ENCODE measurements at places on chromosomes 11 and 22.

DNA sequence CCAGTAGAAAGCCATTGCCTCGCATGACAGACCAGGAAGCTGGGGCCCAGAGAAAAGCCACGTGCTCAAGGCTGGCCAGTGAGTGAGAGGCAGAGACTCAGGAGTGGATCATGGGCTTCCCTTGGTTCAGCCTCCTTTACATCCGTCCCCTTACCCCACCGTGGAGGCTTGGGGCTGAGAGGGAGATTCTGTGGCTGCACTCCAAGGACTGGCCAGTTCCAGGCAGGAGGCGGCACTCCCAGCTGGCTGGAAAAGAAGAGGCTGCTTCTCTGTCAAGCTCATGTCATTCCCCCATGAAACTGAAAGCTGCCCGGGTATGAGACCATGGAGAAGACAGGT lies 6.6 kb upstream of the ASCL2 start:
- no peak for DNase-seq

DNA sequence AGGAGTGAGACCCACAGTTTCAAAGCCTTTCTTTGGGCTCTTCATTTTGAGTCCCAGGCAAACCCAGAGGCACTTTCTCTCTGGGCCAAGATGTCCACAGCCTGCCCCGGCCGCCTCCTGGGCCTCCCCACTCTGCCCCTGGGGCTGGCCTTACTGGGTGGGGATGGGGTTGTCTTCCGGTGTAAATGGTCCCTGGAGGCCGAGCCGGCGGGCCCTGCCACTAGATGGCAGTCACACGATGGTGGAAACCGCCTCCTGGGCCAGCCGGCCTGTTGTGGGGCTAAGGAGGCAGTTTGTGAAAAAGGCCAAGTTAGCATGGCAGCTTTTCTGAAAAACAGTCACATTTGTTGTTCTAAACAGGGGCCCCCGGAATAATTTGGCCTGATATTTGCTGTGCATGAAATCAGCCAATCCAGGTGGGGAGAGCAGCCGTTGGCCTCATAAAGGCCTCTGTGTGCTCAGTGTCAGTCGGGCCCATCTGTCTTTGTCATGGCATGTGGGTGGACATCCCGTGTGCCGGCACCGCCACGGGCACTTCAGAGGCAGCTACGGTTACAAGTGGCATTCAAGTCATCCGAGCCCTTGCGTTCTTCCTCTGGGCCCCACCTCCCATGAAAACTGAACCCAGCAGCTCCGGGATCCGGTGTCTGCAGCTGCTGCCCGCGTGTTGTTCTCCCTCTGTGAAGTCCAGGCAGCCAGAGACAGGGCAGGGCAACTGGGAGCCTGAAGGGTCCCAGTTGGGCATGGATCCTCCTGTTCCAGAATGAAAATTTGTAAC lies 6.5 kb downstream of the MRPL23 start:
- no peak for DNase-seq

DNA sequence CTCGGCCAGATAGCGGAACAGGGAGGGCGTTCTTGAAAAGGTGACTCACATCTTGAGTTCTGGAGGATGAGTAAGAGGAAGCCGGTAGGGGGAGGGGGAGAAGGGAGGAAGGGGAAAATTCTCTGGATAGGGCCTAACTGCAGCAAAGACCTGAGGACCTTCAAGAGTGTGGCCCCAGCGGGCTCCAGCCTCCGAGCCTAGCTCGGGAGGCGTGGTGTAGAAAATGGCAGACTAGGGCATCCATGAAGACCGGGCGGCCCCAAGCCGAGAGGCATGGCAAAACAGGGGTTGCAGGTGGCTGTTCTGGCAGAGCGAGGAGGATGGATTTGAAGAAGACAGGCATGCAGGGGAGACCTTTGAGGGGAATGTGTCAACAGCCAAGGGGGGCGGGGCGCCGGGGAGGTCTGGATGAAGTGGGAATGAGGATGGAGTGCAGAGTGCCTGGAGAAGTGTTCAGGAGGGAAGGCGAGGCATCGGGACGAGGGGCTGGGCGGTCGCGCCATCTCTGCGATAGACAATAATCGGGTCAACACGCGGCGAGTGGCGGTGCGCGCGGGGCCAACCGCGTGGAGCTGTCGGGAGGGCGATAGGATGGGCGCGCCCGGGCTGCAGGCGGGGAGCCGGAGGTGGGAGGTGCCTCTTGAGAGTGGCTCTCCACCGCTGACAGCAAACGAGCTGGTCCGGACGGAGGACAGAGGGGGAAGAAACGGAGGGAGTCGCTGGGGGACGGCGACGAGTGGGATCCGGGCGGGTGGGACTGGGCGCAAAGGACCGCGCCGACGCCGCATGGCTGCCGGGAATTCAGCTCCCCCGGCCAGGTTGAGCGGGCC lies 40.0 kb upstream of the CREB3L1 start:
- DNase-seq = peak; percentile 66

DNA sequence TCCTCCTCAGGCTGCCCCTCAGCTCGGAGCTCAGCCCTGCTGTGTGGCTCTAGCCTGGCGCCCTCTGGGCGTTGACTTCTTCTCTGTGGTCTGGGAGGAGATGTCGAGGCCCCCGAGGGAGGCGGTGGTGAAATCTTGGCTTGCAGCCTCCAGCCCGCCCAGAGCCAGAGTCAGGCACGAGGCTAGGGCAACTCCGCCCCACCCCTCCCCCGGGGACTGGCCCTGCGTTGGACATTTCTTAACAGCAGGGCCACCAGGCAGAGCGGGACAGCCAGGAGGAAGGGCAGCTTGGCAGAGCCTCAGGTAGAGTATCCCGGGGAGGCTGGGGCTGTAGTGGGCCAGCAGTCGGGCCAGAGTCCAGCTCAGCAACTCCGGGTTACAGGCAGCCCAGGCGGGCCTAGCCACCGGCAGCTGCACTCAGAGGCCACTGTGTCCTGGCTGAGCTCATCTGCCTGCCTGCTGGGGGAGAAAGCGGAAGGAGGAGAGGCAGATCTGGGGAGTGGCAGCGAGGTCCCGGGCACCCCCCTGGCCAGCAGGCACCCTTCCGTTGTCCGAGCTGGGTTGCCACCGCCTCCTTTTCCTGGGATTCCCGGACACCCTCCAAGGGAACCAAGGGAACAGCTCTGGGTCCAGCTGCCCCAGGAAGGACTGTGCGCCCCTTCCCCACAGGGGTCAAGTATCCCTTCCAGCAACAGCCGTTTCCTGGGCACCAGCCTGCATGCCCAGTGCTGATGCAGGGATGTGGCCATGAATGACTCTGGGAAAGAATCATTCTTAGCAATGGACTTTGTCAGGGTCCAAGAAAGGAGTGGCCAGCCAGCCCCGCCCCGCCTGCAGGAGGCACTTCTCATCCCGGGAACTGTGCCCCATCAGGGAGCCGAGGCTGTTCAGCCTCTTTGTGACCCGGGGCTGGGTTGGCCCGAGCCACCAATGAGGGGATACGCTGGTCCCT lies at the start of gene ALDH3B1:
Gene ALDH3B1, plus strand, starts transcription at position 238 of the 952 bp plus-strand sequence. CDS start 4,971 bp downstream, outside the sequence.
- peak; percentile 74 for DNase-seq

- no peak for DNase-seq
Observed at GRCh38 chr22:17493419-17493981, 69.8 kb upstream of the SLC25A18 start.

GRCh38 chr11:66100272-66101065 lies 30.4 kb downstream of the PACS1 start:
- DNase-seq = peak; percentile 52

DNA sequence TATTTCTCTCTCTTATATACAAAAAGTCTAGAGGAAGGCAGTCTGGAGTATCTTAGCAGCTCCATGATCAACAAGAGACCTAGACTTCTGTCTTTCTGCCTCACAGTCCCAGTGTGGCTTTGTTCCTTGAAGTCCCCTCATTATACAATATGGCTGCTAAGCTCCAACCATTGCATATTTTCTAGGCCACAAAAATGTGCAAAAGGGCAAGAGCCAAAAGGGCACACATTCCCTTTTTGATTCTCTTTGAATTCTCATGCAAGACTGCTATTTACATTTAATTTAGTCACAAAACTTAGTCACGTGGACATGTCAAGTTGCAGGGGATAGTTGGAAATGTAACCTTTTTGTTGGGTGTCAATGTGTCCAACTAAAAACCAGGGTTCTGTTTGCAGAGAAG lies 64.2 kb upstream of the OLFML1 start:
- no peak for DNase-seq

DNA sequence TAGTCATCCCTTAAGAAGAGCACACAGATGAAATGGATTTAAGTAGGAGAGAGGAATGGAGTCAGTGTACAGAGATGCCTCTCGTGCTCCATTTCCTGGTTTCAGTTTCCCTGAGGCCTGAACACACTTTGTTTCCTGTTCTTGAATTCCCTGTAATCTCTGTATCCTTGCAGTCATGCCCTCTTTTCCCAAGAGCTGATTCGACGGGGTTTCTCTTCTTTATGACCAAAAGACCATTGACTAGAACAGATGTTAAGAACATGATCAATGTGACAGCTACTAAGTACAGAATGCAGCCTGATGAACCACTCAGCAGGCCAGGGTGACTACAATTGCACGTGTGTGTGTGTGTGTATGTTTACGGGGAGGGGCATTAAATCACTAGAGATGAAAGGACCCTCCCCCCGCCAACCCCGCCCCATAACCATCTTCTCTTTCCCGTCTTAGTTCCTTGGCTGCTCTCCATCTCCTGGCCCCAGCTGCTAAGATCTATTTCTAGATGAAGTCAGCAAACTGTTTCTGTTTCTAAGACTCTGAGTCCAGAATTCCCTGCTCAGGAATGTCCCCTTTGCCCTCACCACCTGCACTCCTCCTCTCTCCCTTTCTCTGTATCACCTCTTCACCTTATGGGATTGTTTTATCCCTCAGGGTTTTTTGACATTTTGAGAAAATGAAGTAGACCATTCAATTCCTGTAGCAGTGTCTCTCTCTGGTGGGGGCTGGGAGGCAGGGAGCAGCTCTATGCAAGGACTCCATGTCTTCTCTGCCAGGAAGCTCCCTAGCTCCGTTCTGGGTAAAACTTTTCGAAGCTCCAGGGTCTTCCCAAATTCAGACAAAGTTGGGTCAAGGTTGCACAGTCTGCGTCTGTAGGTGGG lies 26.0 kb downstream of the SLC22A6 start:
- DNase-seq = no peak

- DNase-seq = no peak
Observed at GRCh38 chr11:39345834-39346442, 2113.5 kb downstream of the LRRC4C start.

GRCh38 chr11:9573775-9574621 lies 528 bp downstream of the WEE1 start:
- DNase-seq = no peak

DNA sequence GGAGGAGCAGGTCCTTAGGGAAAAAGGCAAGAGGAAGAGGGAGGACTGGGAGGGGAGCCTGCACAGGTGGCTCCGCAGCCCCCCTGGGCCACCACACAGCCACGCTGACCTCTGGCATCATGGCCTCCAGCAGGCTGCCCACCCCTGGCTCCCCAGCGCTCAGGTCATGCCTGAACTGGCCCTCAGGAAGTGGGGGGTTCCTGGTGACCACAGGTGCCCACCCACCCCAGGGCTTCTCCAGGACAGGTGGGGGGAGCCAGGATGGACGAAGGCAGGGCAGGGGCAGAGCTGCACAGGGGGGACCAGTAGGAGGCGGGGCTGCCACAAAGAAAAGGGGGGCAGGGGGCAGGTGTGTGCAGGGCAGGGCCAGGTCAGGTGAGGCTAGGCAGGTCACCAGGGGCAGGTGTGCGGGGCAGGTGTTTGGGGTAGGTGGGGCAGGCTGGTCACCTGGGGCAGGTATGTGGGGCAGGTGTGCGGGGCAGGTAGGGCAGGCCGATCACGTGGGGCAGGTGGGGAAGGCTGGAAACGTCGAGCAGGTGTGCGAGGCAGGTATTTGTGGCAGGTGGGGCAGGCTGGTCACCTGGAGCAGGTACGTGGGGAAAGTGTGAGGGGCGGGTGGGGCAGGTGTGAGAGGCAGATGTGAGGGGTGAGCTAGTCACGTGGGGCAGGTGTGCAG lies 997 bp downstream of the DEAF1 start:
- DNase-seq = no peak

DNA sequence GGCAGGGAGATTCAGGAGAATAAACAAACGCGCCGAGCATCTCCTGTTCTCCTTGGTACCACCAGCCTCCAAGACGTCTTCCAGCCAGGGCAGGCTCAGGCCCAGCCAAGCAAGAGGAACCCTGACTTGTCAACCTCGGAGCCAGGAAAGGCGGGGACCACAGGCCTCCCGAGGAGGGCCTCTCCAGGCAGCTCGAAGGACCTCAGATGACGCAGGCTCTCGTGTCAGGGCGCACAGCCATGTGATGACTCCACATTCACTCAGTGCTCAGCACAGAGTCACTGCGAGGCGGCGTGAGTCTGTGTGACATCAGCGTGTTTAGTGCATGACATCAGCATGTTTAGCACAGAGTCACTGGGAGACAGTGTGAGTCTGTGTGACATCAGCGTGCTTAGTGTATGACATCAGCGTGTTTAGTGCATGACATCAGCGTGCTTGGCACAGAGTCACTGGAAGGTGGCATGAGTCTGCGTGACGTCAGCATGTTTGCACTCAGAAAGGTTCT lies 241.4 kb downstream of the BRD1 start:
- DNase-seq = no peak

GRCh38 chr11:69584160-69584559 lies 56.8 kb upstream of the CCND1 start:
- no peak for DNase-seq

- DNase-seq = no peak
Observed at GRCh38 chr11:66967670-66968425, 7.3 kb upstream of the C11orf86 start.

DNA sequence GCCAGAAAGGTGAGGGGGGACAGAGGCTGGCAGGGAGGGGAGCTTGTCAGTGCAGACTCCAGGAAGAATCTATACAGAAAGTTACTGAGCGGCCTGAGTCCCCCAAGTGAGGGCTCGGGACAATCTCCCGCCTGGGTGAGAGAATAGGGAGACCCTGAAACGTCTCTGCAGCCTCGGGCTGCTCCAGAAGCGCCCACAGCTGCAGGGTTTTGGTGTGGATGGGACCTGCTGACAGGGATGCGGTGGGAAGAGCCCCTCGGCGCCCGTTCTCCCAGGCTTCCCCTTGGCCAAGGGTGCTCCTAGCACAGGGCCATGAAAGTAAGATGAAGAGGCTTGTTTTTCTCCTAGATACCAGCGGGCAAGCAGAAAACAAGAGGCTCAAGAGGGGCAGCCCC lies 743 bp upstream of the RCE1 start:
- DNase-seq = no peak

DNA sequence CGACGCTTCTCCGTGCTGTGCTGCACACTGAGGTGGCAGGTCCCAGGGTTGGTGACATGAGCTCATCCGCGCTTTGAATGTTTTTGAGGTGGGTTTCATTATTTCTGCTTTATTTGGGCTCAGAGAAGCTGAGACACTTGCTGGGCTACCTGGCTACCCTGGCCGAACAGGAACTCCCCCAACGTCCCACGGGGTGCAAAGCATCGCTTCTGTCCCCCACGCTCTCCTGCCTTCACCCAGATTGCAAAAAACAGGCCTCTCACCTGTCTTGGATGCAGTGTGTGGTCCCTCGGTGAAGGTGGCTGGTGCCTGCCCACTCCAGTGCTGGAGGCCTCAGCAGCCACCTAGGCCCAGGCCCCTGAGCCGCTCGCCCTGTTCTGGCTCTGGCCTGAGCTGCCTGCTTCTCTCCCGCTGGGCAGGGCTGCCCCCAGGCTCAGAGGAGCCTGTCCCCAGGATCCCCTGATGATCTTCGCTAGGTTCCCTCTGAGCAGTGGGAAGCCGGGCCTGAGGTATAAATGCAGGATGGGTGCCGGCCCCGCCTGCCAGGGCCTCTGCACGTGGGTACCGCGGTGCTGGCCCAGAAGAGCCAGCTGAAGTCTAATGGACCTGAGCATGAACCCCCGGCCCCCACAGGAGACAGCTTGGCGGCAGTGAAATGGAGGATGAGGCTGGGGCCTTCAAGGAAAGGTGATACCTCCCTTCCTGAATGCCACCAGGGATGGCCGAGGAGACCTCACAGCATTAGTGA lies 15.8 kb upstream of the MRGPRD start:
- DNase-seq = no peak
